ENCODE measurements at places on chromosomes 3 and 15.

DNA sequence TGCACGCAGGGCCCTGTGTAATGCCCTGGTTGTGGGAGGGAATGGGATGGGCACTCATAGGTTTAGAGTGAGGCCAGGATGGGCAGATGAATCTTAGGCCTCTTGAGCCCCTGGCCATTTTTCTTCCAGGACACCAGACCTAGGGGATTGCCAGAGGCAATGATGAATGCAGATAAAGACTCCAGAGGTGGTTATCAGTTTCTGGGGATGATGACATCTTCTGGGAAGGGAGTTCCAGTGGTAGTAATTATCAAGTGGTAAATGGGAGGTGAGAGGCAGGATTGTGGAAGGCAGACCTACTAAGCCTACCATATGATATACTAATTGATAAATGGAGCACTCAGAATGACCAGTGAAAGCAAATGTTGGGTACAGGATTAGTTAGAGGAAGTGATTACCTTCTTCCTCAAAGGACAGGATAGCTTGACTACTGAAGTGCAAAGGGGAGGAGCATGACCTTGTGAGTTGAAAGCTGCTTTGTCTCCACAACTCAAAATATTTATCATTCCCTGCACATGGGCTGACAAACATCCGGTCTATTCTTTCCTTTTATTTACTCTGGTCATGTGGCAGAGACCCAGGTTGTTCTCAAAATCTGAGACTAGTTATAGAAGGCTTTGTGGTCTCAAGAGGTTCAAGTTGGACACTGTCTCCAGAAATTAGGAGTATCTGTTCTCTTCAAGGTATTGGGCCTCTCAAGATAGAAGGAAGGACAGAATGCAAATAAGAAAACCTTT is 10.2 kb upstream of the MAPK6 start:
- H3K36me3 ChIP-seq = no peaks in the 10 kb centered on the region
- no peak overlapping the region for H3K27ac ChIP-seq
- H3K4me1 ChIP-seq = peaks cover 21% of the 10 kb centered on the region
- H3K27me3 ChIP-seq = no peaks in the 10 kb centered on the region
- DNase-seq = no peak

GRCh38 chr15:87047203-87047965 is 967.7 kb downstream of the AGBL1 start:
- no peak overlapping the region for H3K4me3 ChIP-seq
- H3K4me1 ChIP-seq = no peaks in the 10 kb centered on the region
- no peaks in the 10 kb centered on the region for H3K36me3 ChIP-seq
- DNase-seq = no peak
- no peak overlapping the region for H3K27ac ChIP-seq
- H3K27me3 ChIP-seq = no peaks in the 10 kb centered on the region

GRCh38 chr3:179189759-179190158 is 41.6 kb downstream of the PIK3CA start:
- H3K27ac ChIP-seq = peak overlapping the region; percentile 52
- H3K4me3 ChIP-seq = no peak overlapping the region
- DNase-seq = no peak
- H3K4me1 ChIP-seq = peaks cover 16% of the 10 kb centered on the region
- H3K36me3 ChIP-seq = no peaks in the 10 kb centered on the region

GRCh38 chr15:36050899-36051298 is 504.9 kb upstream of the DPH6 start:
- no peak for DNase-seq
- H3K27me3 ChIP-seq = no peaks in the 10 kb centered on the region
- H3K27ac ChIP-seq = no peak overlapping the region
- no peaks in the 10 kb centered on the region for H3K4me1 ChIP-seq

- H3K4me3 ChIP-seq = no peak overlapping the region
- DNase-seq = no peak
- no peak overlapping the region for H3K27ac ChIP-seq
- H3K4me1 ChIP-seq = peaks cover 8% of the 10 kb centered on the region
- H3K27me3 ChIP-seq = no peaks in the 10 kb centered on the region
Observed at GRCh38 chr3:129040579-129041300, 19.8 kb upstream of the GP9 start.

DNA sequence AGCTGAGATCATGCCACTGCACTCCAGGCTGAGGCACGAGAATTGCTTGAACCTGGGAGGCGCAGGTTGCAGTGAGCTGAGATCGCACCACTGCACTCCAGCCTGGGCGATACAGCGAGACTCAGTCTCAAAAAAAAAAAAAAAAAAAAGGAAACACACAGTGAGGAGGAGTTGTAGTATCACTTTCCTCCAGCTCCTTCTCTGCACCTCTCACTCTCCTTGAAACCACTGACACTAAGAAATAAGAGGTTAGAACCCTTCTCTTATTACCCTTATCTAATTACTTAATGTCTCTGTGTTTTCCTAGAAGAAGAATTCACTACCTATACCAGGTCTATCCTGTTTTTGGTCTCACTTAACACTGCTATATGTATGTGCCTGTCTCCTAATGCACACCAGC is 31.7 kb downstream of the RAB27A start:
- H3K36me3 ChIP-seq = no peaks in the 10 kb centered on the region
- H3K4me1 ChIP-seq = no peaks in the 10 kb centered on the region
- no peak overlapping the region for H3K4me3 ChIP-seq
- no peak overlapping the region for H3K27ac ChIP-seq
- no peaks in the 10 kb centered on the region for H3K27me3 ChIP-seq
- DNase-seq = no peak

DNA sequence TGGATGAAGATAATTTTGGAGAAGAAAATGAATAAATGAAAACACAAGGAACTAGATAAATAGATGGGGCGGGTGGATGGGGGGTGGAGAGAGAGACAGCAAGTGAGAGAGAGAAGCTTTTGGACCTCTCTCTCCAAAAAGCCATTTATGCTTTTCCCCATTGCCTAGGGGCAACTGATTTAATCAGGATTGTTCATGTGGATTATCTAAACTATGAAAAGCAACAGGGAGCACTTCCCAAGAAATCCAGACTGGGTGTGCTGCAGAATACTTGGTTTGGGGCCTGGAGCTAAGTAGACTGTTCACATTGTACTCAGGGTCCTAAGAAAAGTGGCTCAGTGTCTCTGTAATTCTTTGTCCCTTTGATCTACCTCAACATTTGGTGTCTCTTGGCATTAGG is 367.0 kb downstream of the TIGIT start:
- H3K27ac ChIP-seq = peak overlapping the region; percentile 62
- no peak overlapping the region for H3K4me3 ChIP-seq
- no peaks in the 10 kb centered on the region for H3K36me3 ChIP-seq
- H3K27me3 ChIP-seq = no peaks in the 10 kb centered on the region
- DNase-seq = no peak

DNA sequence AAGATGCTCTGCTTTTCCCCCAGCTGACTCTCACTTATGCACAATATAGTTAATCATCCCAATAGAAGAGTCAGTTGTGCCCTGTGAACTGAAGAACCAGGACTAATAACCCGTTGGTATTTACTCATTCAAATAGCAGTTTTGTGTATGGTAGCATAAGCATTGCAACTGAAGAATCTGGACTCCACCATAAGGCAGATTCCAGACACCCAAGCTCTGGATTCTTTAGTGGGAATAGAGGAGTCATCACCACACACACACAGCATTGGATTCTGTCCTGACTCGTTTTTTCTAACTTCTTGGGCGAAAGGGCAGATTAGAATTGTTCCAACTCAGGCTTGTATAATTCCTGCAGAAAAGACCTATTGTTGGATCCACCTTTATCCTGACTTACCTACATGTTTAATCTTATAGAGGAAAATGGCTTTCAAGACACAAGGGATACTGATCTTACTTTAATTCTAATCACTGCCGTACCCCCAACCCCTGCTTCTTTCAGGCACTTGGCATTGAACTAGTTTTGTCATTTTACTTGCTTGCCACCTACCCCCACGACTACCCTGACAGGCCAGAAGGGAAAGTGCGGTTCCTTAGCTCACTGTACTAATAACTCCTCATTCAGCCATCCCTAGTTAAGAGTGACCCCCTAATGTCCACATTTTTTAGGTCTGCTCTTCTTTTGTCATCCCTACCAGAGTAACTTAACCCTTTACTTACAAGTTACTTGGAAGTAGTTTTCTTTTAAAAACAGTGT is 42.3 kb downstream of the NKIRAS1 start:
- H3K27ac ChIP-seq = no peak overlapping the region
- H3K27me3 ChIP-seq = no peaks in the 10 kb centered on the region
- peaks cover 60% of the 10 kb centered on the region for H3K4me1 ChIP-seq
- peak; percentile 70 for DNase-seq

DNA sequence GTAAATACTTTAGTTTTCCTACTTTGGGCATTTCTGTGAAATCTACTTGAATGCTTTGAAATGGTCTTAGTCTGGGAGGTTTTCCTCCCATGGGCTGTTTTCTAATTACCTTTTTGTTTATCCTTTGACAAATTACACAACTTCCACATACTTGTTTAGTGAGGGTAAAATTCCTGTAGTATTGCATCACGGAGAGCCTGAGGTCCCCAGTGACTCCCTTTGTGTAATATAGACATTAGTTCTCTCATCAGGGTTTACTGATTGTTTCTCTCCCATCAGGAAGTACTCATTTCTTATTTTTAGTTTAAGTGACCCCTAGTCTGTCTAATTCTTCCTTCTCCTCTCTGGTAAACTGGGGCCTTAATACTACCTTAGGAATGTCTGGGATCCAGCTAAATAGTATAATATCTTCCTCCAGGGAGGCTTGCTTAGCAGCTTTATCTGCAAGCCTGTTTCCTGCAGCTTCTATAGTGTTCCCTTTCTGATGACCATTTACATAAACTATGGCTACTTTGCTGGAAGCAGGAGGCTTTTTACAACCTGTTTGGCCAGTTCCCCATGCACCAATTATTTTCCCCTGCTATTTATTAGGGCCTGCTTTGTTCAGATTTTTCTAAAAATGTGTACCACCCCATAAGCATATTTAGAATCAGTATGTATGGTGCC is 87.2 kb upstream of the XCR1 start:
- peak overlapping the region; percentile 4 for H3K27ac ChIP-seq
- H3K36me3 ChIP-seq = no peaks in the 10 kb centered on the region
- H3K27me3 ChIP-seq = no peaks in the 10 kb centered on the region

GRCh38 chr15:85531083-85531482 is 150.7 kb downstream of the AKAP13 start:
- no peaks in the 10 kb centered on the region for H3K27me3 ChIP-seq
- no peak overlapping the region for H3K4me3 ChIP-seq
- H3K27ac ChIP-seq = no peak overlapping the region
- no peak for DNase-seq

DNA sequence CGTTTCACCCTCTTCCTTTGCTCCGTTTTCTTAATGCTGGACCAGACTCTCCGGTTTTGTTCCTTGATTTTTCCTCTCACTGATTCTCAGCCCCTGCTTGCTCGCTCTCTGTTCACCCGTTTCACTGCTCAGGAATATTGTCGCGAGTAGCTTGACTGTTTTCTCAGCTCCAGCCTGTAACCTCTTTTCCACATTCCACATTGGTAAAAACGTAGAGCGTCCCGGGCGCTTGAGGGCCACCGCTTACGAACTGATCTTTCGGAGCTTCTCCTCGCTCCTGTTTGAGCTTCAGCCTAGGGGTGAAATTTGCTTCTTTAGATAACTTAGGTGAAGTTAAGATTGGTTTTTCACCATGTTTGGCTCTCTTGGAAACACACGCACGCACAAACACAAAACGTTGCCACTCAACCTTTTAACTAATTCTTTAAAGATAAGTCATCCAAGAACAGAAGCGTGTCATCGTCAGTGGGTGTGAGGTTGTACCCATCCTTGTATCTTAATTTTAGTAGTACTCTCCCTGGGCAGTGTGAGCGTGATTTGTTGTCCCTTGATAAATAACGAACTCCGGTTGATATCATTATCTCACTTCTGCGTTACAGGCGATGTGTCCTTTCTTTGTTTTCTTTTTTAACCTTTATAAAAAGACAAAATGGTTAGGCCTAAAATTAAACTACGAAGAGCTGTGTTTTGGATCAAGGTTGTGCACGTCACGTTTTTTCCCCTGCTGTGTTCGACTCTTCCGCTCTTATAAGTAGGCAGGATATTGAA is 1.0 kb downstream of the PAK2 start:
- H3K4me1 ChIP-seq = peaks cover 41% of the 10 kb centered on the region
- H3K36me3 ChIP-seq = no peaks in the 10 kb centered on the region
- H3K27ac ChIP-seq = peak overlapping the region; percentile 97
- peak; percentile 92 for DNase-seq

GRCh38 chr3:56969851-56970250 is 90.6 kb upstream of the SPATA12 start:
- no peak overlapping the region for H3K27ac ChIP-seq
- no peak for DNase-seq
- H3K36me3 ChIP-seq = no peaks in the 10 kb centered on the region
- no peaks in the 10 kb centered on the region for H3K27me3 ChIP-seq

- H3K4me1 ChIP-seq = no peaks in the 10 kb centered on the region
- no peak overlapping the region for H3K27ac ChIP-seq
- no peak overlapping the region for H3K4me3 ChIP-seq
- no peak for DNase-seq
Observed at GRCh38 chr15:29455530-29455929, 185.9 kb upstream of the NSMCE3 start.

DNA sequence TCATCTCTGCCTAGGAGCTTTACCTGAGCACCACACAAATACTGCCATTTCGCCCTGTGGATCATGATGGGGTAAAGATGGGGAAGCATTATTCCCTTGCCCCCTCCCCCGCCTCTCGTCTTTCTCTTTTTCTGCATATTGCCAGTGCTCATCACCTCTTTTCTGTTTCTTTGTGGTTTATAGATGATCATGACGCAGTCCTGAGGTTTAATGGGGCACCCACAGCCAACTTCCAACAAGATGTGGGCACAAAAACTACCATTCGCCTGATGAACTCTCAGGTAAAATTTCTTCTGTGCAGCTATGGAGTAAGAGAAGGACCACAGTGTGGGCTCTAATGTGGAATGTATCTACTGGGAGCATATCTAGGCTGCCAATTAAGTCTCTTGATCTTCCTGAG is 88.2 kb downstream of the RPL39L start:
- H3K27me3 ChIP-seq = no peaks in the 10 kb centered on the region
- H3K27ac ChIP-seq = no peak overlapping the region
- peak; percentile 26 for DNase-seq
- H3K36me3 ChIP-seq = peaks cover 23% of the 10 kb centered on the region
- H3K4me1 ChIP-seq = no peaks in the 10 kb centered on the region

- H3K27me3 ChIP-seq = no peaks in the 10 kb centered on the region
- no peak overlapping the region for H3K27ac ChIP-seq
- DNase-seq = peak; percentile 86
- H3K36me3 ChIP-seq = no peaks in the 10 kb centered on the region
Observed at GRCh38 chr15:25171111-25171811, 216.5 kb downstream of the SNRPN start.

All from esophagus muscularis mucosa (tissue), 4 donors.